ENCODE measurements at places on chromosomes 2 and 18.

GRCh38 chr2:181143790-181144300 is 163.4 kb downstream of the UBE2E3 start:
- DNase-seq = no peak

- DNase-seq = no peak
These were observed 1.3 kb downstream of the SP9 start for GRCh38 chr2:174335988-174336500.

- no peak for DNase-seq
These were observed 260.7 kb upstream of the MGAT5 start for GRCh38 chr2:133993160-133993559.

DNA sequence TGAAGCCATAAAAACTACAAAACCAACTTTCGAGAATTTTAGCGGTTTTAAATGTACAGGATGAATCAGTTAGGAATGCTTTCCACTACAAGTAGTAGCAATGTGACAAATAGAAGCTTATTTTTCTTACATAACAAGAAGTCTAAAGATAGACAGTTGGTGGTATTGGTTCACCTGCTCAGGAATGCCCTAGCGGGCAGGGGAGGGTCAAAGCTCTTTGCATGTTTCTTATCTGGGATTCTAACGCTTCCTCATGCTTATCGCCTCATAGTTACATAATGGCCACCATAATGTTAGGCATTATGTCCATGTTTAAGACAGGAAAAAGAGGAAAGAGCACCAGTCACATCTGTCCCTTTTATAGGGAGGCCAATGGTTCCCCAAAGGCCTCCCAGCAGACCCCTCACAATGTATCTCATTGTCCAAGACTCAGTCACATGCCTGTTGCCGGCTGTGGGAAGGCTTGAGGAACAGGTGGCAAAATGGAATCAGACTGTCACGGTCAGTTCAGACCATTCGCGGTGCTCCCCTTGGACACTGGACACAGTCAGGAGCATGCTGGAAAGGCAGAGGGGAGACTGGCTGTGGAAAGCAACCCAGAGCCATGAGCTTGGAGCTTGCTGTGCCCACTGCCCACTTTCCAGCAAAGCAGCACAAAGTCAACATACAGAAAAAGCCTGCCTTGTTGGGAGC is 69.4 kb upstream of the ODC1 start:
- DNase-seq = no peak

DNA sequence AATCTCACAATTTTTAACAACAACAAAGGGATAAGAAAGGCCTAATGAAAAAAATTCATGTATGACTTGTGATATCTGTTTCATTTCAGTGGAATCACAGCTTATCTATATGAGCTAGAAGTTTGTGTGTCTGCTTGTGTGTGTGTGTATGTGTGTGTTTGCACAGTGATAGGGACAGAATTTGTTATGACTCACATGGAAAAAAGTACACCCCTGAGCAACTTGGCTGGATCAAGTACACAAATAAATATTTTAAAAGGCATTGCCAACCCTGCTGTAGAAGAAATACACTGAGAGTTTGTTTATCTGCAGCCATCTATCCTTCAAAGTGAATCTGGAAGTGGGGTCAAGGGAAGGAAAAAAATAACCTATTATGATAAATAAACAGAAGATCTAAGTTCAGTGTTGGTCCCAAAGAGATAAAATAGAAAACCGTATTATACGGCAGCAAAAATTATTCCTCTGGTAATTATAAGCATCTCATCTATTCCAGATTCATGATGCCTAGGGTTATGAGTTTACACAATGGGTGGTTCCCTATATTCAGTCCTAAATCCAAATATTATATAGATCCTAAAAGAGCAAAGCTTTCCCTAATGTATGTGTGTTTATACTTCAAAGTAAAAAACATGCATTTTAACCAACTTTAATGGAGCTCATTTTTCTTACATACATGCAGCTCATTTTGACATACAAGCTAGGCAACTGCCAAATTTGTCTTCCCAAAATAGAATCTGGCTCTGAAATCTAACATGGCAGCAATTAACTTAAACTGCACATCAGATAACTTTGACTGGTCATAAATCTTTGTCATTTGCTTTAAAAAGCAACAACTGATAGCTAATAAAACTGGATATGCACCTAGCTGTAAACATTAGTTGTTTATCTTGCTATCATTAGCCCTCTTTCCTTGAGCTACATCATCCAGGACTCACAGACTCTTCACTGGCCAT is 420.6 kb downstream of the IRS1 start:
- peak; percentile 53 for DNase-seq

DNA sequence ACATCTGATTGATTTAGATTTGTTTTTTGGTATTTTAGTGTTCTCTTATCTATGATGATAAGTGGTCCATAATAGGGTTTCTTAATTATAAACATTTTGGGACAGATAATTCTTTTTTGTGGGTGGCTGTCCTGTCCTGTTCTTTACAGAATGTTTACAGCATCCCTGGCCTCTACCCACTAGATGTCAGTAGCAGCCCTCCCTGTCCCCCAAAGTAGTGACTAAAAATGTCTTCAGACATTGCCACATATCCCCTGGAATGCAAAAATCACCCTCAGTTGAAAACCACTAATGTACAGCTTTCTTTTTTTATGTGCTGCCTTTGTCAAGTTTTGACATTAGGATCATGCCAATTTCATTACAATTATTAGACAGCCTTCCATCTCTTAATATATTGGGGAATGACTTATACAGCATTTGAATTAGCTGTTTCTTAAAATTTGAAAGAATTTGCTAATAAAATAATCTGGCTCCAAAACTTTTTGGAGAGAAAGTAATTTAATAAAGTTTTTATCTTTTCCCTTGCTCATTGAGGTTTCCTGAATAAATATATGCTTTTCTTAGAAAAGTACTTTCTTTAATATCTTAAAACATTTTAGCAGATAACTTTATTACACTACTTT is 19.5 kb downstream of the WIPF1 start:
- peak; percentile 81 for DNase-seq

DNA sequence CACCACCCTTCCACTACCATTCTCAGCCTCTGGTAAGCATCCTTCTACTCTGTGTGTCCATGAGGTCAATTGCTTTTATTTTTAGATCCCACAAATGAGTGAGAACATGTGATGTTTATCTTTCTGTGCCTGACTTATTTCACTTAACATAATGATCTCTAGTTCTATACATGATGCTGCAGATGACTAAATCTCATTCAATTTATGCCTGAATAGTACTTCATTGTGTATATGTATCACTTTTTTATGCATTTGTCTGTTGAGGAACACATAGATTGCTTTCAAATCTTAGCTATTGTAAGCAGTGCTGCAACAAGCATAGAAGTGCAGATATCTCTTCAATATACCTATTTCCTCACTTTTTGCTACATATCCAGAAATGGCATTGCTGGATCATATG is 733.3 kb downstream of the SUCLG1 start:
- no peak for DNase-seq

- peak; percentile 18 for DNase-seq
These were observed 181.6 kb downstream of the BCL2 start for GRCh38 chr18:63137999-63138435.

GRCh38 chr18:43578706-43579105 is 301.4 kb upstream of the SYT4 start:
- DNase-seq = peak; percentile 4

DNA sequence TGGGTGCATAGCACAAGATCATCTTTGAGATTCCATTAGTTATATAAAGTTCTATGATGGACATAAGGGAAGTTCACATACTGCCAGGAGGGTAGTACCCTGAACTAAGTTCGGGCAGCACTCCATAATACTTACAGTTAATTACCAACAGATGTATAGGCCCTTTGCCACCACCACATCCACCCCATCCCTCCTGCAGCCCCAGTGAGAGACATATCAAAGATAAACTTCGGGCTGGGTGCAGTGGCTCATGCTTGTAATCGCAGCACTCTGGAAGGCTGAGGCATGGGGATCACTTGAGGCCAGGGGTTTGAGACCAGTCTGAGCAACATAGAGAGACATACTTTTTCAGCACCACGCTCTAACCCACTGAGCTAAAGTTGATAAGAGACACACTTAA is 46.4 kb upstream of the NPAS2 start:
- DNase-seq = no peak

- DNase-seq = peak; percentile 70
These were observed 150.4 kb upstream of the SLC1A4 start for GRCh38 chr2:64838817-64839216.

DNA sequence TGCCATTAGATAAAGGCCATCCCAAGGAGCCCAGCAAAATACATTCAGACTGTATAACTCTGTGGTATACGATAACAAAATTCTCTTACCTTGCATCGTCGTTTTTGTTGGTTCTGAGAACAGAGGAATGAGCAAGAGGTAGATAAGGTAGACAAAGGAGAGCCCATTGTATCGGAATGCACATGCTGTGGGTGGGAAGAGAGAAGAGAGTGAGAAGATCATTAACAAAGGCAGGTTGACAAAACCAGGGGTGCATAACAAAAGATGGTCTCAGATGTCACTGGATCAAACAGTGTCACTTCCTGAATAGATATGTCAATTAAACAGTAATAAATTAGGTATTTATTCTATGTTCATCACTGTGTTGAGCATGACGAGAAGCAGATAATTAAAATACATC is 83.3 kb downstream of the PIEZO2 start:
- DNase-seq = no peak

DNA sequence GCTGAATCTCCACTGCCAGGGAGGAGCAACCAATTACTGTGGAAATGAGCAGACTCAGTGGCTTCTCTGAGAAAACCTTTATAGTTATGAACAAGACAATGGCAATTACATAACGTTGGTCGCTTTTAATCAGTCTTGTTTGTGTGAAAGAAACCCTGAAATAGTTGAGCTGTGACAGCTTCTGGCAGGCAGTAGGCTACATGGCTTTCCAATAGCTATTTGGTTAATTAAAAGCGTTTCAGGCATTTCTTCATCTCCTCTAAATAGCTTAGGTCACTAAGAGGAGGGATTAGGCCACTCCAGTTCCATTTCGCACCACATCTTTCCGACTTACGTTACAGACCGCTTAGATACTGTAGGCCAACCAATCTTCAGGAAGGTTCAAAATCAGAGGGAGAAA is 794.4 kb upstream of the ID2 start:
- DNase-seq = no peak

- DNase-seq = no peak
These were observed 15.2 kb downstream of the LANCL1 start for GRCh38 chr2:210461401-210461800.

GRCh38 chr2:107428781-107429180 is 397.9 kb upstream of the RGPD4 start:
- DNase-seq = no peak

DNA sequence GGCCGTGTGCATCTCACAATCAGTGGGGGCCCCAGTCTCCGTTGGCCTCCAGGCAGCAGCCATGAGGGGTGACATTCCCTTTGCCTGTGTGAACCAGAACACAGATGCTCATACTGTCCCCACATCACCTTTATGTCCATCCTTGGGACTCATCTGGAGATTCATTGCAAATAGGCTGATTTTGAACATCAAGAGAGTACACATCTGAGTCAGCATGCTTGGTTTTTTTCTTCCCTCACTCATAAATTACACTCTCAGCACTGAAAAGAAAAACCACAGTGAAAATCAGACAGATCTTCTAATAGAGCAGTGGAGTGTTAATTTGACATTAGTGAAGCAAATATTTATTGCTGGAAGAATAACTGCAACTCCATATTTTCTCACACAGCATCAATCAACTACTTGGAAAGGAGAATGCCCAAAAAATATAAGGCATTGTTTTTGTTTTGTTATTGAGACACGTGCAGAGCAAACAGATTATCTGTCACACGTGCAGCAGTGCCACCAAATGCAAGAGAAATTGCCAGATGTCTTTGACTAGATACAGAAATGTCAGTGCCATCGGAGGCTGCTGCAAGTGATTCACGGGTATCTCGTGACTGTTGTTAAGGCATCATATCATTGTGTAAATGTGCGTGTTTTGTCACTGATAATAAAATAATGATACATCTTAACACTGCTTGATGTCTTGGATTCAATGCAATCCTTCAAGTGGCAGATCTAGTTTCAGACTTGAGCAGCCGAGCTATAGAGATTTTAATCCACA is 10.9 kb downstream of the APCDD1 start:
- DNase-seq = no peak

DNA sequence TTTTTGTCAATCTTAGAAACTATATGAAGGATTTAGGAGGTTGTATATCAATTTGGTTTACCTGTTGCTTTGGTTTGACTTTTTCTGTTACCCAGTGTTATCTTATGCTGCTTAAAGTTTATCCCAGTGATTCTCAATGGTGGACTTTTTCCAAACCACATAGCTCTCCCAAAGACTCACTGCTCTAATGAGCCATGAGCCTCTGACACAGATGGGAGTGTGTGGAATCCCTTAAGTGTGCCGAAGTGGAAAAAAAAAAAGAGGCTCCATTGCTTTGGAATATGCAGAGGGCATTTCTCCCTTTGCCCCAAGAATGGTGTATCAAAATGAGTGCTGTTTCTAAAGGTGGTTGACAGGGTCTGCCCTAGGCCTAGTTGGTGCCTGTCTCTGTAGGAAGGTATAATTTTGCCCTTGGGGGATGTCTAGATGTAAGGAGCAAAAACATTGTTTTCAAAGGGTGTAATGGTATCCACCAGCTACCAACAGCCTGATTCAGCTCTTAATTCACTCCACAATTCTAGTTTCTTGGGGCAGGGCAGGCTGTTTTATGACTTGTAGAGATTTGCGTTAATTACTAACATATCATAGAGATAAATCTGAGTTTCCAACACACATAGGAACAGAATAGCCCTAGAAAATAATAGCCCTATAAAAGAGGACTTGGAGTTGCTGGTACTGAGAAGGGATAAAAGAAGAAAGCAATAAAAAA is 64.3 kb upstream of the CYP26B1 start:
- DNase-seq = no peak

- no peak for DNase-seq
These were observed 52.0 kb upstream of the TRIM43 start for GRCh38 chr2:95539836-95540235.

DNA sequence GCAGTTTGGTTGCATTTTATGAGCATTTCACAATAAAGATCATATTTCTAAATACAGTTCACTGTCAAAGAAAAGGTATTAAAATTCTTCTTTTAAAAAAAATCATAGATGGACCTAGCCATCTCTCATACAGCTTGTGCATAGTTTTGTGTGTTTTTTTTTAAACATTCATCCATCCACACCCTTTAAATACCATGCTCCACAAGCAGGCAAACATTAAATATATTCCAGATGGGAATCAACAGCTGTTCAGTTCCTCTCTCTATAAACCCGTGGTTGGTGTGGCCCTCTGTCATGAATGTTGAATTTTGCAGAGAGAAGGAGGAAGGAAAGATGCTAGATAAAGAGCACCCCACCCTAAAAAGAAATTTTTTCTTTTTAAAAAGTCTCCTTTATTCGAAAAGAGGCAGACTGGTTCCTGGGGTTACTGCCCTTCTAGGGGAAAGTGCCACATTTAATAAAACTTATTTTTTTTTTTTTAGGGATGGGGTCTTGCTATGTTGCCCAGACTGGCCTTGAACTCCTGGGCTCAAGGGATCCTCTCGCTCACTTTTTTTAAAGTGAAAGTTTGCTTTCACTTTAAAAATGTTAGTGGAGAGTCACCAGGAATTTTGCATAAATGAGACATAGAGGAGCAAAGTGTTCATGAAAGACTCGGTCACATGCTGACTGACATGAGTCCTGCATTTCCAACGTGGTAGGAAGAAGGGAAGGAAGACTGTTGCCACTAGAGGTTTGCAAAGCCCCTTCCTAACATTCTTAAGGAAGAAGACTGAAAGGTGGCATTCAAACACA is 73.9 kb upstream of the LMAN1 start:
- DNase-seq = no peak

GRCh38 chr2:98503481-98504105 is 58.9 kb downstream of the INPP4A start:
- DNase-seq = no peak

- DNase-seq = no peak
These were observed 8.9 kb upstream of the CHRNA1 start for GRCh38 chr2:174773215-174773614.

GRCh38 chr2:48467637-48468036 is 62.3 kb upstream of the STON1 start:
- no peak for DNase-seq
